ENCODE measurements at places on chromosomes 3 and 15.

- DNase-seq: no peak
Observed at GRCh38 chr3:74479915-74480314, 134.5 kb downstream of the CNTN3 start.

DNA sequence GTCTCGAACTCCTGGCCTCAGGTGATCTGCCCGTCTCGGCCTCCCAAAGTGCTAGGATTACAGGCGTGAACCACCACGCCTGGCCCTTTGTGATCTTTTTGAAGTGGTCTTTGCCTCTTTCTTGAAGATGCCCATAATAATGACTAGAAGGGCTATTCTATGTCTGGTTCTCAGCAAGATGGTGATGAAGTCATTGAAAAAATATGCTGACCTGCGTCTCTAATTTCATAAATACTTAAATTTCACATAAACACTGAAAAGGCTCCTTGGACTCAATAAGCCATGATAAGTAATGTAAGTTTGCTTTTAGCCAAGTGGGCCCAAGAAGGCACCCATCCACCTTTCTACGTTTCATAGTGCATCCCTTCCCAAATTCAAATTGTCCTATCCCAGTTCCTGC, 775 bp upstream of the MAPK6 start:
- no peak for DNase-seq

- DNase-seq: no peak
Observed at GRCh38 chr15:98785807-98786621, 137.7 kb downstream of the IGF1R start.

DNA sequence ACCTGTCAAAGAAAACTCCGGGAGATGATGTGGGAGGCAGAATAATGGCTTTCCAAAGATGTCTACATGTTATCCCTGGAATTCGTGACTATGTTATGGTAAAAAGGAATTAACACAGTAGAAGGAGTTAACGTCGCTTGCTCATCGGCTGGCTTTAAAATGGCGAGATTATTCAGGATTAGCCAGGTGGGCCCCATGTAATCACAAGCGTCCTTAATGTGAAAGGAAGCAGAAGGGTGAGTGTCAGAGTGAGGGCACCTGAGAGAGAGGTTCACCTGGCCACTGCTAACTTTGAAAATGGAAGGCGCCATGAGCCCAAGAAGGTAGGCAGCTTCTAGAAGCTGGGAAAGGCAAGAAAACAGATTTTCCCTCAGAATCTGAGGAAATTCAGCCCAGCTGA, 557.2 kb downstream of the EPHB1 start:
- no peak for DNase-seq

DNA sequence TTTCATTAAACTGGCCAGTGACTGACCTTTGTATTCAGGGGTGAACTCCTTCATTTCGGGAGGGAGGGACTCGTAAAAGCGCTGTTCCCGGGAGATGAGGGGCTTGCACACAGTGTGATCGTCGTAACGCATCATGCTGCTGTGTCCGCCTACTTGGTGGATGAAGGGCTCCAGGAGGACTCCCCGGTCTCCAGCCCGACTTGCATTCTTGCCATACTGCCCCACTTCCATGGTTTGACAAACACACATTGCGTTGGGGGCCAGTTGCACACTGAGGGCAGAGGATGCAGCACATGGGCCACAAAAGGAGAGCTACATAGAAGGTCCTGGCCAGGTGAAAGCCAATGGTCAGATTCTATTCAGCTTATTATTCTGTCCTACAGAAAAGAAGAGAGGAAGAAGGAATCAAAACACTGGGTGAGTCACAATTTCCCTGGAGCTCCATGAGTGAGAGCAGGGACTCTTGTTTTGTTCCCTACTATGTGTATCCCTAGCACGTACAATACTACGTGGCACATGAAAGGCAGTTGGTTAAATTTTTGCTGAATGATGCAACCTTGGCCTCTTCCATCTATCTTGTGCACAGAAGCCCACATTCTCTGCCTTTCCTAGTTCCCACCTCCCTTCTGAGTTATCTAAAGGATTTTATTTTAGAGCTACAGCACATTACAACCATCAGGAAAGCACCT, 24.2 kb upstream of the GMPPB start:
- no peak for DNase-seq

DNA sequence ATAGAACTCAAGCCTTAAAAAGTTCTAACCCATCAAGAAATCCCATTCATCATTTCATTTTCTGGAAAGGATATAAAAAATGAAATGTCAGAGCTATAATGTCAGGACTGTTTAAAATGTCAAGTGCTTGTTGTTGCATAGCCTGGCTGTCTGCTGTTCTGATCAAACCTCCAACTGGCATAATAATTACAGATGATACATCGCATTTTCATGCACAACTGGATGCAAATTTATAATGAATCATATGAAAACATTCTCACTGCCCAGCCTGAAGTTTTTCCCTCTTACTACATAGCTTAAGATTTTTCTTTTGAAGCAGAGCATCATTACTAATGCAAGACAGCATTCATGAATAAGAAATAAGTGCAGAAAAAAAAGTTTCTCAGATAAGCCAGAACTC, 46.5 kb downstream of the GUCA1C start:
- DNase-seq: no peak

DNA sequence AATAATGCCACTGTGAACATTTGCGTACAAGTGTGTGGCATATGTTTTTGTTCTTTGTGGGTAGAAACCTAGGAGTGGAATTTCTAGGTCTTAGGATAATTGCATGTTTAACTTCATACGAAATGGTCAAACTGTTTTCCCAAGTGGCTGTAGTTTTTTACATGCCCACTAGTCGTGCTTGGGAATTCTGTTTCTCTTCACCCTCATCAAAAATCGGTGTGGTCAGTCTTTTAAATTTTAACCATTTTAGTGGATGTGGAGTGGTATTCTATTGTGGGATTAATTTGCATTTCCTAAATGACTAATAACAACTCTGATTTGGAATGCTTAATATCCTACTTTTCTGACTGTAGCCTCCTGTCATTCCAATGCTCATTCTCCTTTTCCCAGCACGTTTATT, 27.6 kb downstream of the ZFAND6 start:
- no peak for DNase-seq
